ENCODE measurements at places on chromosomes 13 and 19.

GRCh38 chr13:113812178-113813040 is 51.5 kb downstream of the GAS6 start:
- no peak for ATAC-seq
- no peaks in the 10 kb centered on the region for H3K36me3 ChIP-seq
- no peaks in the 10 kb centered on the region for H3K27me3 ChIP-seq
- H3K4me1 ChIP-seq, result no peaks in the 10 kb centered on the region

DNA sequence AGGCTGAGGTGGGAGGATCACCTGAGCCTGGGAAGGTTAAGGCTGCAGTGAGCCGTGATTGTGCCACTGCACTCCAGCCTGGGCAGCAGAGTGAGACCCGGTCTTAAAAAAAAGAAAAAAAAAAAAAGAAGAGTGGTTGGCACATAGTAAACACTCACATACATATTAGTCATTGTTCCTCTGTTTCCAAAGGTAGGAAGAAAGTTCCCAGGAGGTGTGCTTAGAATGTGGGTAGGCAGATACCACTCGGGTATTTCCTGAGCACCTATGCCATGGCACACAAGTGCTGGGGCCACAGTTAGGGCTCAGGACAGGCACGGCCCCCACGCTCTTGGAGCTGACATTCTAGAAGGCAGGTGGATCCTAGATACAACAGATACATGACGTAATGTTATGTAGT is 41.4 kb downstream of the SIPA1L3 start:
- H3K27me3 ChIP-seq, result no peaks in the 10 kb centered on the region
- ATAC-seq, result no peak
- H3K4me1 ChIP-seq, result no peaks in the 10 kb centered on the region
- no peaks in the 10 kb centered on the region for H3K36me3 ChIP-seq
- no peak overlapping the region for H3K4me3 ChIP-seq
- H3K27ac ChIP-seq, result no peak overlapping the region

- no peak overlapping the region for H3K4me3 ChIP-seq
- H3K4me1 ChIP-seq, result peaks cover 4% of the 10 kb centered on the region
- H3K27ac ChIP-seq, result no peak overlapping the region
- ATAC-seq, result no peak
- no peaks in the 10 kb centered on the region for H3K27me3 ChIP-seq
- no peaks in the 10 kb centered on the region for H3K36me3 ChIP-seq
These were observed 134.0 kb downstream of the COG6 start for GRCh38 chr13:39789451-39789850.

- no peak overlapping the region for H3K4me3 ChIP-seq
- H3K4me1 ChIP-seq, result no peaks in the 10 kb centered on the region
- H3K27me3 ChIP-seq, result no peaks in the 10 kb centered on the region
These were observed 34.4 kb downstream of the RAP2A start for GRCh38 chr13:97468331-97468730.

DNA sequence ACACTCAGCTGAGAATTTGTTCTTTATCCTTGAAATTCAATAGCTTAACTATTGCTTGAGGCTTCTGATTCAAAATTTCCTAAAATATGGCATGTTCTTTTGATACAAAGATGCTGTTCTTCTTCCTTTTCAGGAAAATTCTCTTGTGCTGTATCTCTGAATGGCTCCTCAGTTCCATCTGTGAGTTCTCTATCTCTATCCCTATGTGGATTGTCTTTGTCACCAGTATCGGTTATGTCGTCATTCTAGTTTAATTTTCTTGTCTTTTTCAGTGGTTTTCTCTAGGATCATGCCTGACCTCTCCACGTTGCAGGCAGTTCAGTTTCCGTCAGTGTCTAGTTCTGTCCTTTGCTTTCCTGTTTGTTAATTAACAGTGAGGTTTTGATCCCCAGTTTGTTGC is 104.6 kb upstream of the GJB6 start:
- no peak overlapping the region for H3K27ac ChIP-seq
- no peaks in the 10 kb centered on the region for H3K4me1 ChIP-seq
- no peak for ATAC-seq
- H3K36me3 ChIP-seq, result no peaks in the 10 kb centered on the region
- peaks cover 7% of the 10 kb centered on the region for H3K27me3 ChIP-seq

GRCh38 chr19:10112037-10112761 is 706 bp downstream of the P2RY11 start:
- no peak overlapping the region for H3K27ac ChIP-seq
- ATAC-seq, result no peak
- H3K4me1 ChIP-seq, result no peaks in the 10 kb centered on the region

GRCh38 chr19:49436381-49437017 is 4.8 kb downstream of the SLC17A7 start:
- ATAC-seq, result no peak
- no peaks in the 10 kb centered on the region for H3K36me3 ChIP-seq
- H3K27ac ChIP-seq, result no peak overlapping the region
- H3K4me3 ChIP-seq, result no peak overlapping the region
- H3K27me3 ChIP-seq, result peaks cover 100% of the 10 kb centered on the region
- no peaks in the 10 kb centered on the region for H3K4me1 ChIP-seq

DNA sequence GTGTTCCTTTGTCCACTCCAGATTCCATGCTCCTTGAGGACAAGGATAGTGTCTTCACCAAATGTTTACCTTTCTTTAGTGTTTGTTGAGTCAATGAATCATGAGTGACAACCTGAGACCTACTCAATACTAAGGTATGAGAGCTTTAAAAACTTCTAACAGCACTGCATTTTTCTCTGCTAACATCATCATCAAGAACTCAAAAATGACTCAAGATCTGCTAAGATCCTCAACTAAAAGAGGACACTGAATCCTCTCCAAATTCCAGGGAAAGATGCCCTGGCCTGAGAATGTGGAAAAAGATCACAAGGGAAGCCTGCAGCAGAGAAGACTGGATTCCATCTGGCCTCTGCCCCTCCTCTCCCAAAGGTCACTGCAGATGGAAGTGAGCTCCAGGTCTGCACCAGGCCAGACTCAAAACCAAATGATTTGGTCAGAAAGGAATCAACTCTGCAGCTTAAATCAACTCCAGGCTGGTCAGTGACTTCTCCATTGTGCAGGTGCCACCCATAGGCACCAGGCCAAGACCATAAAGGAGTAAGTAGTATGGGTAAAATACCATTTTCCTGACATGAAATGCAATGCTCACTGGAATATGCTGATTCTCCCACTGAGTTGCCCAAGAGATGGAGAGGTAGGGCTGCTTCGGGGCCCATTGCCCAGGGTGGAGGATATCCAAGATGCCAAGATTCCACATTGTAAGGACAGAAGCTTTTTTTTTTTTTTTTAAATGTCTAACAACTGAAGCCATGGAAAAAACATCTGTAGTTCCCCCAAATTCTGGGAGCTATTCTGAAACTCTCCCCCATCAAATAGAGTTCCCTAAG is 89.5 kb upstream of the DOCK9 start:
- H3K4me1 ChIP-seq, result peaks cover 20% of the 10 kb centered on the region
- peak overlapping the region; percentile 73 for H3K27ac ChIP-seq
- H3K36me3 ChIP-seq, result no peaks in the 10 kb centered on the region
- H3K4me3 ChIP-seq, result no peak overlapping the region

- H3K27me3 ChIP-seq, result no peaks in the 10 kb centered on the region
- H3K36me3 ChIP-seq, result no peaks in the 10 kb centered on the region
- H3K27ac ChIP-seq, result no peak overlapping the region
- no peak for ATAC-seq
- H3K4me3 ChIP-seq, result no peak overlapping the region
These were observed 500.9 kb upstream of the HTR2A start for GRCh38 chr13:47397739-47398138.

DNA sequence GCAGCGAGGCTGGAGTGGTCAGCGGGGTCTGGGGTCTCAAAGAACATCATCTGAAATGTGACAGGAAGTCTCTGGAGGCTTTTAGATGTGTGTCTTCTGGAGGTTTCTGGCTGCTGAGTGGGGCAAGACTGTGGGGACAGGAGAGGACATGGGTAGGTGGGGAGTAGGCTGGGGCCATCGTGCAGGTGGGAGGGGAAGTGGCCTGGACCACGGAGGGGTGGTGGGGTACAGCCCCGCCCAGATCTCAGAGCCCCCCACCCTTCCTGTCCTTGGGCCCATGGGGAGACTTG is 6.2 kb downstream of the AP1M1 start:
- no peak for ATAC-seq
- no peak overlapping the region for H3K27ac ChIP-seq
- H3K4me1 ChIP-seq, result peaks cover 36% of the 10 kb centered on the region
- H3K27me3 ChIP-seq, result no peaks in the 10 kb centered on the region

GRCh38 chr13:29594303-29594709 is 1.2 kb downstream of the SLC7A1 start:
- peak overlapping the region; percentile 98 for H3K27ac ChIP-seq
- no peaks in the 10 kb centered on the region for H3K4me1 ChIP-seq
- no peaks in the 10 kb centered on the region for H3K27me3 ChIP-seq

GRCh38 chr13:20987599-20987998 is 73.8 kb downstream of the LATS2 start:
- H3K27ac ChIP-seq, result no peak overlapping the region
- H3K4me3 ChIP-seq, result no peak overlapping the region
- no peaks in the 10 kb centered on the region for H3K27me3 ChIP-seq
- H3K4me1 ChIP-seq, result no peaks in the 10 kb centered on the region

GRCh38 chr19:17220207-17220758 is 5.1 kb downstream of the USE1 start:
- H3K4me3 ChIP-seq, result no peak overlapping the region
- H3K4me1 ChIP-seq, result no peaks in the 10 kb centered on the region
- H3K27ac ChIP-seq, result no peak overlapping the region
- no peaks in the 10 kb centered on the region for H3K27me3 ChIP-seq
- H3K36me3 ChIP-seq, result no peaks in the 10 kb centered on the region
